ENCODE measurements at places on chromosomes 12 and 14.

- DNase-seq: peak; percentile 52
These were observed 48.4 kb upstream of the NID2 start for GRCh38 chr14:52117111-52117832.

GRCh38 chr12:94925729-94926128 lies 77.8 kb downstream of the NDUFA12 start:
- DNase-seq: no peak

- peak; percentile 10 for DNase-seq
These were observed 108.0 kb downstream of the AEBP2 start for GRCh38 chr12:19547271-19547671.

DNA sequence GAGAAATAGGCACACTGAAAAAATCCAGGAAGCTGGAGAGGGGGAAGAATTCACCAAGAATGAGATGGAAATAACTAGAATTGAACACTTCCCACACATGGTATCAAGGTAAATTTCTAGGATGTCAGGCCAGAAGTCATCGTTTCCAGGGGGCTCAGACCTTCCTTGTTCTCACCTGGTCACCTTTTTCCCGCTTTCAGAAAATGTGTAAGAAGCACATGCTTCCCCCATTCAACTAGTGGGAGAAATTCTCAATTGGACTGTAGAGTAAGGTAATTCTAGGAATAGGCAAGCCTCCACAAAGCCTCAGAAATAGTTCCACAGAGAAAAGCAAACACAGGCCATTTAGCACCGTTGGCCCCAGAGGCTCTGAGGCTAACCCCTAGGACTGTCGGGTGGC lies 2.8 kb upstream of the PTMS start:
- no peak for DNase-seq

- no peak for DNase-seq
These were observed 336.0 kb upstream of the SOX5 start for GRCh38 chr12:24285448-24285847.

- DNase-seq: no peak
These were observed 119.5 kb downstream of the CRACR2A start for GRCh38 chr12:3633396-3633795.

- no peak for DNase-seq
These were observed 12.9 kb downstream of the VPS37B start for GRCh38 chr12:122882908-122883558.

DNA sequence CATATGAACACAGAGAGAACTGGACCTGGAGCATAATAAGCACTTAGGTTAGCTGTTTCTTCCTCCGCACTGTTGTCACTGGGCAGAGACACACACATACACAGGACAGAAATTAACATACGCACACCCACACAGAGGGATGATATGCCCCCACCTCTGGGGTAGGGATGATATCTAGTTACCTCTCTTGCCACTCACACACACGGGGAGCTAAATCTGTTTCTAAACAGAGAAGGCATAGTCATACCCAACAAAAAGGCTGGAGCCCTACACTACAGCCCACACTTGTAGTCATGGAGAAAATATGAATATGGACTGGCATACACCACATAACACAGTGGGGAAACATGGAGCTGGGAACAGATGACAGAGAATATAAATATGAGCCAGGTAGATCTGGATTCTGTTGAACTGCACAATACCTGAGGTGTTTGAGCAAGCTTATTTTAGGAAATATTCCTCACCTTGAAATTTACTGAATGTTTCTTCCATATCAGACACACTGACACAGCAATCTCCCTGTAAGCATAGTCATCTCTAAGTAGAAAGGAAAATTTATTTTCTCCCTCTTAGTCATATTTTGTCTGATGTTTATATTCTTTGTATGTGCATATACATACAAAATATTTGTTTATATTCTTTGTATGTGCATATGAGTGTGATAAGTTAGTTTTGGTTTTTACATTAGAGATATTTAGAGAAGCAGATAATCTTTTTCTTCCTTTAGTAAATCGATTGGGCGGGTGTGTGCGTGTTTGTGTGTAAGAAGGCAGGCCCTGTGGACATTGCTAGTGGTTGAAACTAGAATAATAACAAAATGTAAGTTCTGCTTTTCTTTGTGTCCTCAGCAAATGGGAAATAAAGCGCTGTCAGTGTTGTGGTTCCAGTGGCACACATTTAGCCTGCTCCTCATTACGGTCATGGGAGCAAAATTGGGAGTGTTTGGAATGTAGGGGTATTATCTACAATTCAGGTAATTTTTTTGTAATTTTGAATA lies 20.9 kb upstream of the SCFD1 start:
- peak; percentile 58 for DNase-seq

DNA sequence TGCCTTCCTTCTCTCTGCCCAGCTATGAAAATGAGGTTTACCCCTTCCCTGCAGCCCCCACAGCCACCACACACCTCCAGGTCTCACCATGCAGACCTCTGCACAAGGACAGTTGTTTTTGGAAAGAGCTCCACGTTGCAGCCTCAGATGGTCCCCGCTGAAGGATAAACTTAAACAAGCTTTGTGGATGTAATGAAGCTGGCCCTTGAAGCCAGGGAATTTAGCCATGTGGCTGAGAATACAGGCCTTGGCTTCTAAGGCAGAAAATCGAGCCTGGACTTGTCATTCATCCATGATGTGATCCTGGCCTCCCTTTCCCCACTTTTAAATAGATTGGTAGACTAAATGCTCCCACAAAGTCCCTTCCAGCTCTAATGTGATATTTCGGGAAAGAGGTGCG lies 79.4 kb downstream of the TBX3 start:
- no peak for DNase-seq

- DNase-seq: peak; percentile 39
These were observed 9.8 kb downstream of the NTF3 start for GRCh38 chr12:5441497-5442236.

DNA sequence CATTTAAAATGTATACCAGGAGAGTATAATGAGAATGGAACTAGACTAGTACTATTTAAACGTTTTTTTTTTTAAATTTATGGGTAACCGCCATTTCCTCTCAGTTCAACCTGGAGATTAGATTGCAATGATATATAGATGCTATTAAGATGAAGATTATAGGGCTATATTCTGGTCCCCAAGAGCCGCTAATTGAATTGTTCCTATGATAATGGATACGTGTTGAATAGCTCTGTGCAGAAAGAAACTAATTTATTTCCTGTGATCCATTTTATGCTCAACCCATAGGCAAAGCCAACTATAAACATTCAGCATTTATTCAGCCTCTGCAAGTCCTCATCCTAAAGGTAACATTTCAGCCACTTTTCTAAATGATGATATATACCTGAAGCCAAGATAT lies 1595.1 kb upstream of the SEL1L start:
- no peak for DNase-seq

DNA sequence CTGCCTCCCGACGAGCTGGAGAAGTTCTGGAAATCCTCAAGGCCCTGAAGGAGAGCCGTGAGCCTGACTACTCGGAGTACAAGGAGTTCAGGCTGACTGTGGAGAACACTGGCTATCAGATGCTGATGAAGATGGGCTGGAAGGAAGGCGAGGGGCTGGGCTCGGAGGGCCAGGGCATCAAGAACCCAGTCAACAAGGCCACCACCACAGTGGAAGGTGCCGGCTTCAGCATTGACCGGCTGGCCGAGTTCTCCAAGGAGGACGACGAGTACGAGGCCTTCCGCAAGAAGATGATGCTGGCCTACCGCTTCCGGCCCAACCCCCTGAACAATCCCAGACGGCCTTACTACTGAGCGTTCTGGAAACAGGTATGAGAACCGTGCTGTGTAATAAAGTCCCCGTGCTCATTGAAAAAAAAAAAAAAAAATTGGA lies 366.1 kb upstream of the ATXN7L3B start:
- no peak for DNase-seq

Data from myocyte (in vitro differentiated cells).